ENCODE measurements at places on chromosomes 3 and 15.

GRCh38 chr3:181328346-181328745 lies 338.8 kb upstream of the DNAJC19 start:
- DNase-seq: no peak

GRCh38 chr3:49871531-49872153 lies 1.9 kb upstream of the CAMKV start:
- no peak for DNase-seq

DNA sequence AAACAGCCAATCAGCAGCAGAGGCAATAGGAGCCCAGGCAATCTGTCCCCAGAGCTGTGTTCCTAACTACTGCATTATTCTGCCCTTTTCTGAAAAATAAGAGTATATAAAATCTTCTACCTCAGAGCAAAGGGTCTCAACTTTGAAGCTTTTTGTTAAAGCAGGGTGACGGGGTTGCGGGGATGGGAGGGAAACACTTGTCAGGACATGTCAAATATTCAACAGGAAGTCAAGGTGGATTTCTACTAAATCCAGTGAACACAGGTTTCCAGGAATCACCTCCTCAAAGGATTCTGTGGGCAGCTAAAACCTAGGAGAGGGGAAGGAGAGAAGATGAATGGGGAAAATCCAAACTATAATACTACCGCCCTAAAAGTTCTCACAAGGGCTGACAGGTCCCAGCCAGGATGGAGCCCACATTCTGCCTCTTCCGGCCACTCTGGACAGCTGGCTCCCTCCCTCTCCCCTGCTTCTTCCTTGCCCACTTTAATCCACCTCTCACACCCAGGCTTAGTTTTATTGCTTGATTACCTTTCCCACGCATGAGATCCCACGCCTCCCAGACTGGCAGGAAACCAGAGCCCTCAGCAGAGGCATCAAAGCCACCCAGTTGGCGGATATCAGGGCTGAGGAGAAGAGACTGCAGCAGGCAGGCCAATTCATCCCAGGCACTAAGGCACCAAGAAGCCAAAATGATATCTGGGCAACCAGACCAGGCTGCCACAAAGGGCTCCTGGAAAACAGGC lies 77.2 kb downstream of the OSBPL10 start:
- no peak for DNase-seq

DNA sequence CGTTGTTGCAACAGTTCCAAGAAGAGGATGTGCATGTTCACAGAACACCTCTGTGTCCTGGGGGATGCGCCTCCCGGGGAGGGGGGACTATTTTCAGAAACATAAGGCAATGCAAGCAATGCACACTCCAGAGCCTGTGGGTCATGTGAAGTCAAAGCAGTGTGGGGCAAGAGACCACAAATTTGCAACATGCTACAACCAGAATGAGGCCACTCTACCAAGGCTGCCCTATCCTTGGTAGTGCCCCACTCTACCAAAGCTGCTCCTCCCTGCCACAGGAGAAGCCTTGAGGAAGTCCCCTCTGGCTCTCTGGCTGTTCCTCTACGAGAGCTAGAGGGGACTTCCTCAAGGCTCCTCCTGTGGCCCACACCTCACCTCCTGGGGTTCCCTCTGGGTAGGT lies 8.4 kb upstream of the NR2C2 start:
- no peak for DNase-seq

DNA sequence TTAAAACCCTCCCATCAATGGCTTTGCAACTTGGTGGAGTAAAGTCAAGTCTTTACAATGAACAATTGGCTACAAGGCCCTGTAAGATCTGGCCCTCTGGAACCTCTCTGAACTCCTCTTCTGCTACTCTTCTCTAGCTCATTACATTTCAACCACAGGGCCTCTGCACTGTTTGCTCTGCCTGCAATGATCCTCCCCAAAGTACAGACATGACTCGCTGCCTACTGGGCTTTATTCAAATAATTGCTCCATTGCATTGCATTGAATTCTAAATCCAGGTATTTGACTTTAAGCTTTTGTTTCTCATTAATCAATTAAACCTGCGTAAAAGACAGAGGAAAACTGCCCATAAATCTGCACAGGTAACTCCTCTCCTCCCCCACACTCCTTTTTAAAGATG lies 96.7 kb downstream of the CD47 start:
- DNase-seq: no peak

- DNase-seq: no peak
Observed at GRCh38 chr15:90873998-90874605, 5.7 kb downstream of the FURIN start.

GRCh38 chr3:192875971-192876565 lies 41.6 kb downstream of the MB21D2 start:
- DNase-seq: no peak

DNA sequence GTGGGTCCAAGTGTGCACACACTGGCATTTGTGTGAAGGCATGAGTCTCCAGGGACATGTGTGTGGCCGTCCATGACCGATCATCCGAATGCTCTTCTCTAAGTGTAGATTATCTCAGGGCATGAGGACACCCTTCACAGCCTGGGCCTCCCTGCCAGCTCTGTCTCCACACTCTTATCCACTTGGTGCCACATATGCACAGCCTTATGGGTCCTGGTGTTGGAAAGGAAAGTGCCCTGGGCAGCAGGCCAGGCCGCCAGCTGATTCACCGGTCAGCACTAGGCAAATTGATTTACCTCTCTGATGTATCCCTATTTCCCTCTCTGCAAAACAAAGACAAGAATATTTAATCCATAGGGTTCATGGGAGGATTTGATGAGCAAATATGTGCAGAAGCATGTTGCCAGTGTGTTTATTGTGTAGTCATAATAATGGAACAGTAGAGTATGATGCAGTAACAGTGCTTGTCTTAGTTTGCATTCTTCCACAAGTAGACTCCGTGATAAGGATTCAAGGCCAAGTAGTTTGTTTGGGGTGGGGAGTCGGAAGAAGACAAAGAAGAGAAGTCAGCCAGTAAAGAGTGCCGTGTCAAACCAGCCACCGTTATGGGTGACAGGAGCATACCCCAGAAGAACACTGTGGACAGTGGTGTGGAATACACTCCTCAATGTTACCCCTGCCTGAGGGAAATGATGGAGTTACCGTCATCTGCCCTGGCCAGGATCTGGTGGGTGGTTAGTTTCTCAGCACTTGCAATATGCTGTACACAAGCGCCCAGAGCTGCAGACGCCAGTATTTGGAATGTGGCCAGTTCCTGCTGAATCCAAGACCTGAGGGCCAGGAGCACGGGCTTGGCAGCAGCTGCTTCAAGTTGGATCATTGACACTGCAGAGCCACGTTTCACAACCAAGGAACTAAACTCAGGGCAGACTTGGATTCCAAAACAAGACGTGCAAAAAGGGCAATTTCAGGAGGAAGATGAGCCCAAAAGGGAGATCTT lies 85.1 kb downstream of the MTHFS start:
- DNase-seq: no peak

DNA sequence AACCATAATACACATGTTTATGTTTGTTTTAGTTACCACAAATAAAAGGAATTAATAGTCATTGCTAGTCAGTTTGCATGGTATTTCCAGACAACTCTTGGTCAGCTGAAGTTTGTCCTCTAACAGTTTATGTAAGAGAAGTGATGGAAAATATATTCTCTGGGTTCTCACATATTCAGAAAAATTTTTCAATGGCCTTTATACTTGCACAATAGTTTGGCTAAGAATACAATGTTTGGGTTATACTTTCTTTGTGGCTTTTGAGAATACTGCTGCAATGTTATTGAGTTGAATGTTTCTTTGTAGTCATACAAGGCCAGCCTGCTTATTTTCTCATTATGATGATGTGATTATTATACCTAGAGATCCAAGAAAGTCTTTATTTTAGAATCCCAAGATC lies 133.9 kb downstream of the RAP2B start:
- no peak for DNase-seq
